ENCODE measurements at places on chromosomes 12 and 14.

GRCh38 chr12:22935090-22935489 lies 310.1 kb downstream of the ETNK1 start:
- DNase-seq = no peak

DNA sequence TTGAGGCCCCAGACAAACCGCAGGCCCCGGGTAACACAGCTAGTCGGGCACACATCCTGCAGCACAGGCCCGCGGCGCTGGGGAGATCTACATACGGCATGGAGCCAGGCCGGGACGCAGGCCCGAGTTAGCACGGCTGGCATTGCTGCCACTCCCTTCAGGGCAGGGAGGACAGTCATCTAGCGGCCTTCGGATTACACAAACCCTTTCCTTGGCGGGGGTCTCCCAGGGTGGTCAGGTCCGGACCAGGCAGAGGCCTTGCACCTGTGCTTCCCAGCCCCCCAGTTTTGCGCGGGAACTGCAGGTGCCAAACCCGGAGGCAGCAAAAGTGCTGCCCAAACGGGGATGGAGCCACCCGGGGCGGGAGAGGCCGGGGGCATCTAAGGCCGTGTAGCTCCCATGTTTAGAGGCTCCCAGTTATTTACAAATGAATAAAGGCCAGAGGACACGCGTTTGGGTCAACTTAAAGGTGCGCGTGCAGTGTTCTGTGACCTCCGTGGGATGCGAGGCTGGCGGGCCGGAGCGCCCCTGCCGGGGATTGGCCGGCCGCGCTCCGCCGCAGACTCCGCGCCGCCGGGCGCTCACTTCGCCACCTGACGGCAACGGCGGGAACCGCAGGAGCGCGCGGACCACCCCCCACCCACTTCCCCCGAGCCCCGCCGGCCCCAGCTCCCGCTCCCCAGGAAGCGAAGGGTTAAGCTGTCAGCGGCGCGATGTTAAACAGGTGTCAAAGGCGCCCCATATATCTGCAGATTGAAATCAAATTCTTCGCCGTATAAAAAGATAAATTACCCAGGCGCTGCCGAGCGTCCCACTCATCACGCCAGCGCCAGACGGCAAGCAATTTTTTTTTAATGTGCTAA lies 18.1 kb downstream of the VSX2 start:
- DNase-seq = peak; percentile 32

- DNase-seq = no peak
Measured at GRCh38 chr12:17793854-17794253, 296.1 kb downstream of the RERGL start.

DNA sequence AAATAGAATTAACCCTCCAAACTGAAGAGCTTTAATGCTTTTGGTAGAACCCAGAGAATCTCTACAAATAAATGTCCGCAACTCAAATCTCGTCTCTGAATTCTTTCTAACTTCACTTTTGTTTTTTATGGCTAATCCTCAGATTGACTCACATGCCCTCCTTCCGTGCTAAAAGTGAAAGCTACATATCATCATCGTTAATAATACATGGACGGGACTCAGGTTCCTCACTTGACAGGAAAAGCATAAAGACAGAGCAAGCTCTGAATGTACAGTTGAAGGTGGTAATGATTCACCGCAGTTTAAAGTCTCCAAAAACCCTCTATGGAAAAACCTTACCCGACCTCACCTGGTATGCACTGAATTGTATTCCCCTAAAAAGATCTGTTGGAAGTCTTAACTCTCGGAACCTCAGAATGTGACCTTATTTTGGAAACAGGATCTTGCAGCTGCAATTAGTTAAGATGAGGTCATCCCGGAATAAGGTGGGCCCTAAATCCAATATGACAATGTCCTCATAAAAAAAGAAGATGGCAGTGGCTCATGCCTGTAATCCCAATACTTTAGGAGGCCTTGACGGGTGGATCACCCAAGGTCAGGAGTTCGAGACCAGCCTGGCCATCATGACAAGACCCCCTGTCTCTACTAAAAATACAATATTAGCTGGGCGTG lies 147.4 kb upstream of the FOXN3 start:
- DNase-seq = no peak

- no peak for DNase-seq
Measured at GRCh38 chr14:100126401-100126800, 33.0 kb downstream of the DEGS2 start.

- DNase-seq = no peak
Measured at GRCh38 chr12:63151623-63152320, 771 bp upstream of the AVPR1A start.

GRCh38 chr12:118980407-118981014 lies 830 bp upstream of the SRRM4 start:
- no peak for DNase-seq

- DNase-seq = no peak
Measured at GRCh38 chr12:24931666-24932405, 17.1 kb downstream of the BCAT1 start.

- no peak for DNase-seq
Measured at GRCh38 chr12:53232646-53233461, 845 bp upstream of the RARG start.

- DNase-seq = no peak
Measured at GRCh38 chr12:27606986-27607385, 83.0 kb downstream of the PPFIBP1 start.

DNA sequence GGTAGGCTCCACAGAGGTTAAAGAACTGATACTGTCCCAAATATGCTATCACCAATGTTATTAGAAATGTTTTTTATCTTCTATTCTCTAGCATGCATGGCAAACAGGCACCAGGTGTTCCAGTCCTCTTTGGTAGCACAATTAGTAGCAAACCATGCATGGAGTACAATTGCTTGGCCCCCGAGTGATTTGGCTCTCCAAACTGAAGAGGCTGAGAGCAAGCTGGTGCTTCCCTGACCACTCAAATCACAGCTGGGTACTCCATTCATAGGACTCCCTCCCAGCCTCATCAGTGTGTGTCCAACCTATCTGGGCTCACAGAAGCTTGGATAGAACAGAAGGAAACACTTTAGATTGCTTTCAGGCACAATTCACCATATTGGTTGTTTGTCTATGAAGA lies 93.4 kb downstream of the DIO2 start:
- no peak for DNase-seq

DNA sequence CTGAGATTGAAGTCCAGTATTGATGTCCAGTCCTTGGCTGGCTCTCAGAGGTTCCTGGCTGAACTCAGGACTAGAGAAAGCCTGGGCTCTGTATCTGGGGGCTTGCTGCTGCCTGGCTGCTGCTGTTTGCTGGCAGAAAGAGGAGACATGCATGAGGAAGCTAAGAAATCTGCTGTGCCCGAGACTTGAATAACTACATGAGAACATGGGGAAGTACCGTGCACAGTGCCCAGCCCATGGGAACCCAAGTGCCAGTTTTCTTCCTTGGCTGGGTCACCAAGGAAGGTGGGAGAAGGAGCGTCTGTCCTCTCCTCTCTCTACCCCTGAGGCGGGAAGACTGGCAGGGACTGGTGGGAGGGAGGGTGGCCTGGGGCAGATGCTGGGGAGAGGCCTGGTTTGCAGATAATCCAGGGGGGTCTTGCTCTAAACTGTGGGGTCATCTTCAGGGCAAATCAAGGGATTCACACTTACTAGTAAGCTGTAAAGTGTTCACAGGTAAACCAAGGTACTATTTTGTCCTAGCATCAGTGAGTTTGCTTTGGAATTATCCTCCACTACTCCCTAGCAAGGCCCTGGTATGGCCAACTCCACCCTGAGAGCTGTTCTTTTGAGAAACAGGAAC lies 13.8 kb upstream of the ZFP36L1 start:
- DNase-seq = no peak

DNA sequence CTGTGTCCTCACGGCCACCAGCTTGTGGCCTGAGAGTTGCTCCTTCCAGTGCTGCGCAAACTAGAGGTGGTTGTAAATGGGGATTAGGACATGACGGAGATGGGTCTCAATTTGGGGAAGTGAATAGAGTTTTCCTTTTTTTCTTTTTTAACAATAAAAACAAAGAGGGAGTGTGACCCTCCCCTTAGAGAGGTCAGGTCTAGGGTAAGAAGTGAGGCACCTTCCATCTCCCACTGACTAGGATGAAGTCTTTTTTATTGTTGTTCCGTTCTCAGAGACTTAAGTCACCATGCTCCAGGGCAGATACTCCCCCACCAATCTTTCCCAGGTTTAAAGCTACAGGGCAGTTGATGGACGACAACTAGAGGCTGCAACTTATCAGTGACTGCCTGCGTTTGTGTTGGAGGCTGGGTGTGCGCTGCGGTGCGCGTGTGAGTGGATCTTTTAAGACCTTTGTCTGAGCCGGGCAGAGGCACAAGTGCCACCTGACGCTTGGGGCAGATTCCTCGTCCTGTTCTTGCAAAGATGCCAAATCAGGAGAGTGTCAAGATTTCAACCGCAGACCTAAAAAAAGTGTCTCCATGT lies 2.1 kb upstream of the GSC start:
- no peak for DNase-seq

GRCh38 chr14:67837011-67837624 lies 17.5 kb downstream of the RAD51B start:
- DNase-seq = peak; percentile 57

DNA sequence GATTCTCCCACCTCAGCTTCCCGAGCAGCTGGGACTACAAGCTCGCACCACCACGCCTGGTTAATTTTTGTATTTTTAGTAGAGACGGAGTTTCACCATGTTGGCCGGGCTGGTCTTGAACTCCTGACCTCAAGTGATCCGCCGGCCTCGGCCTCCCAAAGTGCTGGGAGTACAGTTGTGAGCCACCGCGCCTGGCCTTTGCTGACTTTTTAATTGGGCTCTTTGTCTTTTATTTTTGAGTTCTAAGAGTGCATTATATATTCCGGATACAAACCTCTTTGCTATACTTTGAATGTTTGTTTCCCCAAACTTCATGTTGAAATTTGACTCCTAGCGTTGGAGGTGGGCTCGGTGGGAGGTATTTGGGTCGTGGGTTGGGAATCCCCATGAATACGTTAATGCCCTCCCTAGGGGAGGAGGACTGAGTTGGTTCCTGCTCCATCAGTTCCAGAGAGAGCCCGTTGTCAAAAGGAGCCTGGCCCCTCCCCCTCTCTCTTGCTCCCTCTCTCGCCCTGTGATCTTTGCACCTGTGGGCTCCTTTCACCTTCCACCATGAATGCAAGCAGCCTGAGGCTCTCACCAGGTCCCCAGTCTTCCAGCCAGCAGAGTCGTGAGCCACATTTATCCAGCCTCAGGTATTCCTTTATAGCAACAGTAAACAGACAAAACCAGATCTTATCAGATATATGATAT lies 103.2 kb upstream of the EVL start:
- DNase-seq = no peak

DNA sequence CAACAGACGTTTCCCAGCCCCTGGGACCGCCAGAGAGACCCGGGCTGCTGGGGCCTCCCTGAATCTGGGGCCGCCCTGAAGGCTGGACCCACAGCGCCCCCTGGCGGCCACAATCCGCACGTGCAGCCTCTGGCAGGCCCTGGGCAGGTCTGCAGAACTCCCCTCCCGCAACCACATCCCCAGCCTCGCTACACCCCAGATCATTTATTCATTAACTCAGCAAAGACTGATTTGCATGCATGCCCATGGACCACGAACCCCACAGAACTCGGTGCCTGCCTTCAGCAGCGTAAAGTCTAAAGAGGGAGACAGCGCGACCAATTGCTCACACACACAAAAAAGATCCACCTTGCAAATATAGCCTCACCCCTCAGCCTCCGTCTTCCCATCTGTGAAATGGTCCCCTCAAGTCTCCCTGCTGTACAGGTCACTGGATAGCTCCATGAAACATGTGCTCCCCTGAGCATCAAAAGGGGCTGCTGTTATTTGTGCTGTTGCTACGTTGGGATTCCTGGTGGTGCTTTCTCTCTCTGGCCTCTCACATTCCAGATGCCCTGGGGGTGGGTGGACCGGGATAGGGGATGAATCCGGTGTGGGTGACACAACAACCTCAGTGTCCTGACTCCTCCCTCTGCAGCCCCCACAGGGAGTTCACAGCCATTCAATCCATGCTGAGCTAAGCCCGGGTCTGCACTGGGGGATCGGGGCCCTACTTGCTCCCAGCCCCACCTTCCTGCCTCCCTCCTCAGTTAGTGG lies 96.4 kb downstream of the SCARB1 start:
- DNase-seq = peak; percentile 61

DNA sequence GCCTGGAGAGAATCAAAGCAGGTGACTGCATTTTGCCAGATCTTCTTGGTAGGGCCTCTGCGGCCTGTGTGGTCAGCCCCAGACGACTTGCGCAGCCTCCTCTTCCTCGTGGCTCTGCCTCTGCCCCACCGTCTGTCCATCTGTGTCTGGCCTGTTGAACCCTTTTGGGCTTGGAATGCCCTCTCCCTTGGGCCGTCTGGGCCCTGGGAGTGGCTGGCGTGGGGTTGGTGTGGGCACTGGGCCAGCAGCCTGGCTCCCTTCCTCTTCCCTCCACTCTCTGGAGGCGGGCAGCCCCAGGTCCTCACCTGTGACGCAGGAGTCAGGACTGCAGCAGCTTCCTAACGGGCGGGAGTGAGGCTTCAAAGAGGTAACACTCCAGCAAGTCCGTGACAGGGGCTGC lies 9.7 kb upstream of the CCDC197 start:
- DNase-seq = no peak

DNA sequence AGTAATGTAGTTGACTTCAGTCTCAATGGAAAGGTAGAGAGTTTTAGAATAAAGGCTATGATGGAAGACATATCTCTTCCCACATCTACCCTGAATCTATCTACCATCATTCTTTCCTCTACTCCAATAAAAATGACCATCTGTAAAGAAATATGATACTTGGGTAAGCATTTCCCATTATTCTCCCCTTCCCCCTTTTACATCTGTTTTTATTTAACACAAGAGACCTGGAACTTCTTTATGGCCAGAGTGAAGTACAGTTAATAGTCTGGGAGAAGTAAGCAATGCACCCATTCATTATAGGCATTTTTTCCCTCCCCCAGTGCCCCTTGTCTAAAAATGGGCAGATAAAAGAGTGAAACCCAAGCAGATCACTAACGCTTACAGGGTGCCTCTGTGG lies 6.5 kb downstream of the TPH2 start:
- no peak for DNase-seq

DNA sequence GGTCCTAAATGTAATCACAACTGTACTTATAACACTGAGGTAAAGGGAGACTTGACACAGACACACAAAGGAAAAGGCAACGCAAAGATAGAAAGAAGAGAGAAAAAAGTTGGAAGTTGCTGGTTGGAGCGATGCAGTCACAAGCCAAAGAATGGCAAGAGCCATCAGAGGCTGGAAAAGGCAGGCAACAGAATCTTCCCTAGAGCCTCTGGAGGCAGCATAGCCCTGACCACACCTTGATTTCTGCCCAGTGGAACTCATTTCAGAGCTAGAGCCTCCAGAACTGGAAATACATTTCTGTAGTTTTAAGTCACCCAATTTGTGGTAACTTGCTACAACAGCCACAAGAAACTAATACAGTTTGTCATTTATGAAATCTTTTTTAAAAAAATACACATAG lies 89.2 kb downstream of the PUS7L start:
- no peak for DNase-seq

- DNase-seq = no peak
Measured at GRCh38 chr12:13350381-13350780, 153.9 kb downstream of the EMP1 start.

GRCh38 chr12:123519141-123520001 lies 14.1 kb downstream of the RILPL1 start:
- DNase-seq = peak; percentile 73

Data from large intestine (tissue), 12 donors.